ENCODE measurements at places on chromosomes 6 and 20.

- no peak for DNase-seq
Measured at GRCh38 chr6:168054765-168055560, 24.0 kb downstream of the FRMD1 start.

DNA sequence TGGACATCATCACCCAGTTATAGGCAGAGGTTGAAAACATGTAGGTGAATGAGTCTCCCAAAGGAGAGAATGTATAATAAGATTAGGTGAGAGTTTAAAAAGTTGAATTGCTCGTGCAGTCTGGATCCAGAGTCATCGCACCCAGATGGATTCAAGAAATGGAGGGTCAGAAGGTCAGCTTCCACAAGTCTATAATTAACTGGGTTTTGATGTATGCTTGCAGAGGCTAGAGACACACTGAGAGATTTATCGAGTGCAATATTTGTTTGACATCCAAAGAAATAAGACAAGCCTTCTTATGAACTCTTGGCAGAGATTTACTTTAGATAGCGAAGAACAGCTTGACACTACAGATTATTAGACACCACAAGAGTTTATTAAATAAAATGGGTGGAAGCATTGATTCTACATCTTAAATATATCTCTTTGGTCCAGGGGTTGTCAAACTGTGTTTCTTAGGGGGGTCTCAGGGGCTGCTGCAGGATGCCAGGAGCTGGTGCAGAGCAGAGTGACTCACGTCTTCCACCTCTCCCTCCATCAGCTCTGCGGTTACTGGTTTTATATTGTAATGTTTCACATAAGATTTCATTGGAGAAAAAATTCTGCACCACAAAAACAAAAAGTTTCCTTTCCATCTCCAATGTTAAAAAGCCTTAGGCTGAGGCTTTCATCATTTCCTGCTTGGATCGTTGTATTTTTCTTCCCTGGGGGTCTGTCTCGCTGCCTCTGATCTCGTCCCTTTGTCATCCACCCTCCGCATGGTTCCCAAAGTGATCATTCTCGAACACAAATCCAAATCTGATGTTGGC is 176.2 kb upstream of the AHI1 start:
- peak; percentile 74 for DNase-seq

- DNase-seq = peak; percentile 5
Measured at GRCh38 chr6:106894978-106895702, 79.4 kb downstream of the CD24 start.

DNA sequence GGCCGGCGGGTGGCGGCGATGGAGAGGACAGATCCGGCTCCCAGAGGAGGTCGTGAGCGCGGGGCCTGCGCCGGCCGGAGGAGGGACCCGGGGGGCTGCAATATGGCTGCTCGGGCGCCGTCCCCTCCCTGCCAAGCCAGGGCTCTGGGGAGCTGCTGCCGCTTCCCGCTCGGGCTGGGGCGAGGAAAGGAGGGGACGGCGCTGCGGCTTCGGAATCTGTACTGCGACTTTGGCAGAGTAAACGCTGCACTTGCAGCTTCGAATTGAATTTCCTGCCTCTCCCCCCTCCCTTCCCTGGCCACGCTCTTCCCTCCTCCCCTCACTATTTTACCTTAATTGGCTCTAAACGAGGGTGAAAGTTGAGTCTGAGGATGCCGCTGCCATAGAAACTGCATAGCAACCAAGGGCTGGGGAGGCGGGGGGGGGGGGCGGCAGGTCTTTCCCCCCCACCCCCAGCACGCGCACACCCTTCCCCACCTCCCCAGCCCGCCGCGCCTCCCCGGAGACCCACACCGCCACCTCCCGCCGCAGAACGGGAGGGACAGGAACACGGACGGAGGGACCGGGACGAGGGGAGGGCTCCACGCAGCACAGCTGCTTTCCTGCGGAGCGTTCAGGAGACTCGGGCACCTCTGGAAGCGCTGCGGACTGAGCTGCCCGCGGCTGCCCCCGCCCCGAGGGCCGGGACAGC is 93.9 kb downstream of the RNASET2 start:
- no peak for DNase-seq

GRCh38 chr6:151257985-151258445 is 18.2 kb downstream of the AKAP12 start:
- peak; percentile 35 for DNase-seq

GRCh38 chr6:22221630-22222029 is 75.2 kb downstream of the PRL start:
- no peak for DNase-seq

GRCh38 chr20:39268981-39269461 is 306.9 kb downstream of the DHX35 start:
- peak; percentile 5 for DNase-seq

GRCh38 chr6:152896923-152897322 is 85.9 kb downstream of the FBXO5 start:
- DNase-seq = no peak

- no peak for DNase-seq
Measured at GRCh38 chr6:163164175-163164900, 250.2 kb upstream of the QKI start.

GRCh38 chr6:2008383-2008976 is 236.9 kb downstream of the GMDS start:
- no peak for DNase-seq

GRCh38 chr20:2761885-2762284 is 38.5 kb downstream of the CPXM1 start:
- DNase-seq = no peak

GRCh38 chr20:5145365-5146098 is 18.7 kb downstream of the CDS2 start:
- DNase-seq = no peak

- peak; percentile 19 for DNase-seq
Measured at GRCh38 chr6:18527836-18528743, 140.9 kb downstream of the RNF144B start.

- no peak for DNase-seq
Measured at GRCh38 chr6:75436869-75437268, 56.7 kb downstream of the FILIP1 start.

GRCh38 chr6:104527311-104527710 is 332.4 kb downstream of the HACE1 start:
- no peak for DNase-seq

- no peak for DNase-seq
Measured at GRCh38 chr20:39829661-39830060, 859.4 kb downstream of the MAFB start.

DNA sequence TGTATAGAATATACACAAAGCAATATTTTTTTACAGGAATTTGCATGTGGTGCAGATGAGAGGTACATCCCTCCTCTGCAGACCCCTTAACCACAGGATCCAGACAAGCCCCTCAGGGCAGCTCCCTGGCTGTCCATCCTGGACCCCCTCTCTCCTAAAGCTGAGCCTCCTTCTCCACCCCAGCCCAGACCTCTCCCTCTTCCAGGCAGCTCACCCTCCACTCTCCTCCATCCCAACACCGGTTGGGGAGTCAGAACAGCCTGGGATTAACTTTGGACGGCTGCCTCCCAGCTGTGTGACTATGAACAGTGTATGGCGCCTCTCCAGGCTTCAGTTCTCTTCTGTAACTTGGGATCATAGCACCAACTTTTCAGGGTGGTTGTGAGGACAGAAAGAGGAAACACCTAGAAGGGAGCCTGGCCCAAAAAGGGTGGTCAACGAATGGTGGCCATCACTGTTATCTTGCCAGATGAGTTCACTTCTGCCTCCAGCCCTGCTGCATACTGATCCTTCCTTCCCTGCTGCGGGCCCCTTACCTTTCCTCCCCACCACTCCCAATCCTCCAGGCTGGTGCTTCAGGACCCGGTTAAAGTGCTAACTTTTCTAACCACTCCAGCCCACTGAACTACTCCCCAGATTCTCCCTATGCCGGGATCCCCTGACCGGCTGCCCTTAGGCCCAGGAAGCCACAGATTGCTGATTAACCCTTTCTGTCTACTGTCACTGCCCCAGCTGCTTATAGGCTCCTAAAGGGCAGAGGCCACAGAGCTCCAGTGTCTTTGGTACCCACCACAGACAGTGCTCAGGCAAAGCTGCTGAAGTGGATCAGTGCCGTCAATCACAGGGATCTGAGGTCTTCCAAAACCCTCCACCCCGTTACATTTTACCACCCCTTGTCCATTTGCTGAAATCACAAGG is 55.9 kb downstream of the GPR6 start:
- DNase-seq = no peak

GRCh38 chr6:3594201-3594600 is 137.4 kb upstream of the SLC22A23 start:
- no peak for DNase-seq

- DNase-seq = peak; percentile 54
Measured at GRCh38 chr6:170152989-170153388, 137.9 kb downstream of the DLL1 start.

GRCh38 chr6:17036065-17036393 is 65.8 kb upstream of the STMND1 start:
- no peak for DNase-seq

- no peak for DNase-seq
Measured at GRCh38 chr6:102680413-102680812, 1286.9 kb downstream of the GRIK2 start.

- DNase-seq = peak; percentile 76
Measured at GRCh38 chr6:113359155-113360140, 497.7 kb upstream of the MARCKS start.

DNA sequence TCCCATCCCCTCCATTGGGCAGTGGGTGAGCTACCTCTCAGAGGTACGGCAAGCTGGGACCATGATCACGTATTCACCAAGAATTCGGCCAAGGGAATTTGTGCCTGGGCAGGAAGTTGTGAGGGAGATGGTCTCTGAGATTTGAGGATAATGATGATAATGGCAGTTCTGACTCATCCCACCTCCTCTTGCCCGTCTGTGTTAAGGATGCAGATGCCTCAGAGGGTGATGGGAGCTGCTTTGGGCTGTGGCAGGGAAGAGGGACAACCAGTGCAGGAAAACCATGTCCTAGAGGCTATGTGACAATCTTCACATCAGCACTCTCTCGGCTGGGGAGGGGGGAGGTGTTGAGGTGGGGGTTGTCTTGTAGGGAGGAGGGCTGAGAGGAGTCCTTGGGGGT is 4.3 kb downstream of the TGM6 start:
- no peak for DNase-seq

Measured in astrocyte of the spinal cord (primary cell).